Hair follicle dermal papilla cell (primary cell): ENCODE measurements at places on chromosomes 7 and 10. TPM values are rescaled to one million over a fixed set of nuclear protein-coding genes. Genes with fewer than 3 reads are reported as not detected.

The OPN4 gene
- not detected in 2 replicates for total RNA-seq

The MTURN gene
- 18.7 and 20.3 TPM in 2 replicates for total RNA-seq

The C10orf95 gene
- total RNA-seq: not detected in 2 replicates

The NRCAM gene
- total RNA-seq: 2.7 and 3.4 TPM in 2 replicates

The ZNF479 gene
- total RNA-seq: not detected in 2 replicates

The ZNF511 gene
- 21.7 and 23.2 TPM in 2 replicates for total RNA-seq

The BLNK gene
- total RNA-seq: not detected in 2 replicates

The CRHR2 gene
- total RNA-seq: not detected in 2 replicates

The ATP6V0E2 gene
- total RNA-seq: 10.9 and 16.7 TPM in 2 replicates
